ENCODE measurements at places on chromosomes 13 and 19. TPM values are rescaled to one million over a fixed set of nuclear protein-coding genes. Genes with fewer than 3 reads are reported as not detected.

DNA sequence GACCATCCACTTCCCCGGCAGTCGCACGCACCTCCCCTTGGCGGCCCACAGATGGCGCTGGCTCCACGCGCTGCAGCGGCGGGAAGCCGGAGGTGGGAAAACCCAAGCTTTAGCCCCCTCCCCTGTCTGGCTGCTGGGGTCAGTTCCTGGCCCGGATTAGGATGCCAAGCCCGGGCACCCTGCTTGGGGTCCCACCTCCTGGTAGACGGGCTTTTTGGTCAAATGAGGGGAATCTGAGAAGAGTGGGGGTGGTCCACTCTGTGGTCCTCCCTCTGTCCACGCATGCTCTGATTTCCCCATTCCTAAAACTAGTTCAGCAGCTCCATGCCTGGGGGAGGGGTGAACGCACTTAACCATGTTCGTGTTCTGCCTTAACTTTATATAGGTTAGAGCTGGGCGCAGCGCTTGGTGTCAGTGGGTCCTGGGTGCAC, 8.1 kb upstream of the ADGRE2 start:
- no peak overlapping the region for H3K4me3 ChIP-seq
- H3K36me3 ChIP-seq: no peaks in the 10 kb centered on the region
- H3K4me1 ChIP-seq: no peaks in the 10 kb centered on the region
- DNase-seq: peak; percentile 32

DNA sequence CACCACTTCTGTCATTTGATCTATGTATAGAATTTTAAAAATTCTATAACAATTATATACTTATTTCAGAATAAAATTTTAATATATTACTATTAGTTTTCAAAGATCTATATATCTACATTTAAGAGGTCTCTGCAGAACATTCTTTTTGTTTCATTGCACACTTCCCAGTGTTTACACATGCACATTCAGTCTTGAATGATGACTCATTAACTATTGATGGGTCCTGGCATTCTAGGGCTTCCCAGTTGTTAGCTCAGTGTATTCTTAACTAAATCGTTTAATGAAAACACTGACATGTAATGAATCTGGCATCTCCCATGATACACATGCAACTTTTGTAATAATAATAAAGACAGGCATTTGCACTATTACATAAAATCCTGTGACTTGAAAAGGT, 324.6 kb downstream of the KLF12 start:
- H3K4me3 ChIP-seq: no peak overlapping the region
- no peak overlapping the region for H3K27ac ChIP-seq
- no peaks in the 10 kb centered on the region for H3K27me3 ChIP-seq
- peaks cover 15% of the 10 kb centered on the region for H3K36me3 ChIP-seq
- no peaks in the 10 kb centered on the region for H3K4me1 ChIP-seq

DNA sequence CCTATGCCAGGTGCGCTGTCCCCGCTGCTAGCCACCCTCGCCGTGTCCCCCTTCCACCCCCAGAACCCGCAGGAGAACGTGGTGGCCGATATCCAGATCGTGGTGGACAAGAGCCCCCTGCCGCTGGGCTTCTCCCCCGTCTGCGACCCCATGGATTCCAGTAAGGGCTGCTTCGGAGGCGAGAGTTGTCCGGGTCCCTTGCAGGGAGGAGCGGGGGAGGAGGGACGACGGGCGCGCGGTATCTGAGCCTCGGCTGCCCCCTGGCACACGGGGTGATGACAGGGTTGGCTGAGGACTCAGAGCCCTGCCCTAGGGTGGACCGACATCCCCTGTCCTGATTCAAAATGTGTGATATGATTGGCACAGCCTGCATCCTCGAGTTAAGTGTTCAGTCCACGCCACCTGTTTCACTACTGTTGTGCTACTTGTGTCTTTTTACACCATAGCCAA, 653 bp downstream of the MVB12A start:
- H3K27me3 ChIP-seq: no peaks in the 10 kb centered on the region
- peaks cover 10% of the 10 kb centered on the region for H3K36me3 ChIP-seq
- peaks cover 10% of the 10 kb centered on the region for H3K4me1 ChIP-seq
- H3K27ac ChIP-seq: peak overlapping the region; percentile 81

DNA sequence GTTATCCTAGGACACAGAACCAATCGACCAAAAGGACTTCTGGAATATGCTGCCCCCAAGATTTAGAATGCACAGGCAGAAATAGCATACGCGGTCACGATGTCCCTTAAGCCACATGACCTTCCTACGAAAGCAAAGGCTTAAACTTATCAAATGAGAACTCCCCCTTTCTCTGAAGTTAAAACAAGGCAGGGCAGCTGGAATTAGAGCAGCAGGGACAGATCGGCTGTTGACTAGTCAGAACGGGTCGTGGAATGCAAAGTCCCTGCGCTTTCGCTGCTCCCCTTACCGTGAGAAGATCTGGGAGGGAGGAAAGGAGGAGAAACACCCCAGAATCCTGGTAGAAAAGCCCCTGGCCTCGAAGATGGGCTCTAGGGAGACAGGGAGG, 799 bp upstream of the USPL1 start:
- peak; percentile 76 for DNase-seq
- peak overlapping the region; percentile 100 for H3K27ac ChIP-seq
- peaks cover 5% of the 10 kb centered on the region for H3K36me3 ChIP-seq
- H3K27me3 ChIP-seq: no peaks in the 10 kb centered on the region

DNA sequence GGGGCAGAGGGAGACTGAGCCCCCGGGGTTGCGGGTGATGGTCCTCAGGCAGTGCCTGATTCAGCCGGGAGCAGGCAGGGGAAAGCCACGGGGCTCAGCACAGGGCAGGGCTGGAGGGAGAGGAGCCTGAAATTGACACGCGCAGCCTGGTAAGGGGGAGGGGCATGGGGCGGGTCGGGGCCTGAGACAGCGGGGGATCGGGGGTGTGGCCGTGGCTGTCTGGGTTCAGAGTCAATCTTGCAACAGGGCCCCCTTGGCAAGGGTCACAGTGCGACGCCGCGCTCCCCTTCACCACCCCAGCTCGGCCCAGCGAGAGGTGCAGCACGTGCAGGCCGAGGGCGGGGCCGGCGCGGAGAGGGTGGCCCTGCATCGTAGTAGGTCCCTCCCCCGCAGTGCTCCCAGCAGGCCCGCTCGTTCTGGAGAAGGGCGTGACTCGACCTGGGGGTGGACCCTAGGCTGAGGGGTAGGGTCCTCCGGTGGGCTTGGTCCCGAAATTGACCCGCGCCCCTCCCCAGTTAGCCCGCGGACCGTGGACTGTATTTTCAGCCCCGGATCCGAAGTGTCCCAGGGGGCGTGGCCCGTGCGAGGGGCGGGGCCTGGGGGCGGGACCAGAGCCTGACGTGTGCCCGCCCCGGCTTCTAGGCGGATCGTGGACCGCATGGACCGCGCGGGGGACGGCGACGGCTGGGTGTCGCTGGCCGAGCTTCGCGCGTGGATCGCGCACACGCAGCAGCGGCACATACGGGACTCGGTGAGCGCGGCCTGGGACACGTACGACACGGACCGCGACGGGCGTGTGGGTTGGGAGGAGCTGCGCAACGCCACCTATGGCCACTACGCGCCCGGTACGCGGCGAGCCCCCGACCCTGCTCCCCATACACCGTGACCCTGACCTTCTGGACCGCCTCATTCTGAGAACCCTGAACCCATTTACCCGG, 6.0 kb downstream of the RCN3 start:
- peaks cover 7% of the 10 kb centered on the region for H3K4me1 ChIP-seq
- H3K27me3 ChIP-seq: no peaks in the 10 kb centered on the region
- H3K36me3 ChIP-seq: peaks cover 14% of the 10 kb centered on the region
- peak overlapping the region; percentile 27 for H3K27ac ChIP-seq

DNA sequence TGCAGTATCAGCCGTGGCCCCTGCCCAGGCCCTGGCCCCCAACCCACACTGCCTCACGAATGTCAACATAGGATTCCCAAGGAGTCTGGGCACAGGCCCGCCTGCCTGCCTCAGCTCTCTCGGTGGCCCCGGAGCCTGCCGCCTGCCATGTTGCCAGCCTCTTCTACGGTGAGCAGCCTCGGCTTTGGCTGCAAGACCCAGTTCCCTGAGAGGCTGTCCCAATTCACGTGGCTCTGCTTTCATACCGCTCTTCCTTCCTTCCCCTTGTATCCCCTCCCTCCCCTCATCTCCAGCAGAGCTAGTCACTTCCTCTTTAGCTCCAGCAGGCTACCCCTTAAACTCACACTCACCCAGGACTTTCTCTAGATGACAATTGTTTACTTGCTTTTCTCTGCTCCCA, 42.7 kb downstream of the SERP2 start:
- H3K4me1 ChIP-seq: no peaks in the 10 kb centered on the region
- no peaks in the 10 kb centered on the region for H3K36me3 ChIP-seq
- no peak for DNase-seq
- H3K27ac ChIP-seq: no peak overlapping the region

GRCh38 chr13:70841240-70842061, 733.2 kb upstream of the KLHL1 start:
- H3K4me3 ChIP-seq: no peak overlapping the region
- no peaks in the 10 kb centered on the region for H3K4me1 ChIP-seq
- no peaks in the 10 kb centered on the region for H3K27me3 ChIP-seq

GRCh38 chr13:99601535-99601934, 100.3 kb downstream of the TM9SF2 start:
- no peak overlapping the region for H3K27ac ChIP-seq
- H3K36me3 ChIP-seq: no peaks in the 10 kb centered on the region
- no peaks in the 10 kb centered on the region for H3K27me3 ChIP-seq

DNA sequence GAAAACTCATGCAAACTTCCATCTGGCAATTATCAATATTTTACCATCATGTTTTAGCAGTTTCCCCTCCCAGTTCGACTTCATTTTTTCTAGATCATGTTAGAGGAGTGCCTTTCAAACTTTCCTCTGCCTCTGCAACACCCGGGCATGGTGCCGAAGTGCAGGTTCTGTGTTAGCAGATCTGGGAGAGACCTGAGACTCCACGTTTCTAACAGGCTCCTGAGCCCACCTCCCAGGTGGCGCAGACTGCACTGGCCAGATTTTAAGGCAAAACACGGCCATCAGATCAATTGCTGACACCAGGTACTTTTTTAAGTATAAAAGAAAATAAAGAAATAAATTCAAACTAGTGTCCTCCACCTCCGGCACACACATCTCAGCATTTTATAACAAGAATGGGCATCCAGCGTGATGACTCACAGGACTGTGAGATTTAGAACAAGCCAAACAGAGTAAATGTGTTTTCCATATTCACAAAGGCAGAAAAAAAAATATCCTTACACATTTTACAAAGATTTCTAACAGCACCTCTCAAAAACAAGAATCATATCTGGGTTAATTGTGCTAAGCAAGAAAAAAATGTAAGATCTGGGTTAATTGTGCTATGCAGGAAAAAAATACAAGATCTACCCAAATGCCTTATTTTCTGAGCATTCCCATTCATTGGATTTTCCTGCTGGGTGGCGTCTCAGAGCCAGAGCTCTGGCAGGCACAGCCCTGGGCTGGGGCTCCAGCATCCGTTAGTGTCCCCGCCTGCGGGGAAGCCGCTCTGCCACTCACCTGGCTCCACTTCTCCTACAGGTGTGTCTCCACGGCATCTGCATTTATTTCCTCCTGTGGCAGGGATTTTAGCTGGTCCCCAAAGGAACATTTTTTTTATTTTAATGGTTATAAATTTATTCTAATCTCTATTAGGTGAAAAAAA, 127.9 kb upstream of the SOX1 start:
- DNase-seq: no peak
- no peak overlapping the region for H3K4me3 ChIP-seq
- no peaks in the 10 kb centered on the region for H3K36me3 ChIP-seq
- H3K27me3 ChIP-seq: peaks cover 11% of the 10 kb centered on the region
- no peaks in the 10 kb centered on the region for H3K4me1 ChIP-seq

GRCh38 chr19:18731562-18732008, 48.1 kb downstream of the CRTC1 start:
- peaks cover 11% of the 10 kb centered on the region for H3K4me1 ChIP-seq
- H3K27ac ChIP-seq: no peak overlapping the region
- no peak for DNase-seq
- no peaks in the 10 kb centered on the region for H3K36me3 ChIP-seq

GRCh38 chr19:18135712-18136584, 17.0 kb upstream of the PIK3R2 start:
- H3K27me3 ChIP-seq: no peaks in the 10 kb centered on the region
- peaks cover 3% of the 10 kb centered on the region for H3K36me3 ChIP-seq
- H3K27ac ChIP-seq: no peak overlapping the region
- no peak for DNase-seq

GRCh38 chr19:5850743-5851293, 431 bp downstream of the FUT3 start:
- H3K27me3 ChIP-seq: no peaks in the 10 kb centered on the region
- H3K27ac ChIP-seq: no peak overlapping the region
- no peak for DNase-seq
- H3K4me3 ChIP-seq: no peak overlapping the region
- no peaks in the 10 kb centered on the region for H3K4me1 ChIP-seq

DNA sequence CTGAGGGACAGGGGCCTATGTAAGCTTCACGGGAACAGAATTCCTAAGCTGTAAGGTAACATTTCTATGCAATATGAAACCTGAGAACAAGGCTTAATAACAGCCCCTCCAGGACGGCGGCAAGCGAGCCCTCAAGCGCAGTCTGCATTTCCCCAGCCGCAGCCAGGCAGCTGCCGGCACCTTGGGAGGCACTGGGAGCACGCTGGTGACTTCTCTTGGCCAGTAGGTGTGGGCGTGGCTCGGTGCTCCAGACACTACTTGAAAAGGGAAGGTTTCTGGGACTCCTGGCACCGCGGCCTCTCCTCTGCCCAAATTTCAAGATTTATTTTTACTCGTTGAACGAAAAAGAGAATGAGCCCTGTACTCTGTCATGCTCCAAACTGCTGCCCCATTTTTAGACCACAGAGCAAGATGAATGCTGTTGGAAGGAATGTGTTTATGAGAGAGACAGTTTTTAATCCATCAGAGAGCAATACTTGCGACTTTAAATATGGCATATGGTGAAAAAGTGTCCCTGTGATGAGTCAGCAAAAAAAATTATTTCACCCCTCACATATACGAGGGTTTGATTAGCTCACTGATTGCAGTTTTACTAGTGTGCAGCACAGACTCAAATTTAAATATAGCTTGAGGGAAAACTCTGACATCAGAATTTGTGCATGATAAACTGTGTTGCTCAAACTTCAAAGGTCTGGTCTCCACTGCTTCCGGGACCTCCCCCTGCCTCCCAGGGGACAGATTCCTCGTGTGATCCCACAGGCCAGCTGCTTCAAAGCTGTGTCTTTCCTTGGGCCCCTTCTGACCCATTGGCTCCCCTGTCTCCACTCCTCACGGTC, 81.2 kb downstream of the COL4A2 start:
- peak overlapping the region; percentile 47 for H3K4me3 ChIP-seq
- H3K27ac ChIP-seq: peak overlapping the region; percentile 84
- H3K4me1 ChIP-seq: peaks cover 64% of the 10 kb centered on the region
- peaks cover 4% of the 10 kb centered on the region for H3K27me3 ChIP-seq

DNA sequence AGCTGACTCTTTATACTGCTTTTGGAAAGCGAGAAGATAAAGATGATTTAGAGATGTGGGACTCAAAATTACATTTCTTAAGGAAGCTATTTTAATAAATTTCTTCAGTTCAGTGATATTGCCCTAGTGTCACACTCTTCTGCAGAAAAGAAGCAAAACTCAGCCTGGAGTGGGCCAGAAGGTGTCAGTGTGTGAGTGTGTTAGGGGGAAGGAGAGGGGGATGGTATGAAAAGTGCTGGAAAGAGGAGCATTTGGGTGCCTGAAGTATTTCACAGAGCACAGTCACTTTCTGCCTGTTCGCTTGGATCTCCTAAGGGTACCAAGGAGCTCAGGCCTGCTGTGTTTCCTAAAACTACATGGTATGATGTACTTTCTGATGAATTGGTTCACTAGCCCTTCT, 84.5 kb upstream of the FRY start:
- H3K36me3 ChIP-seq: no peaks in the 10 kb centered on the region
- peaks cover 11% of the 10 kb centered on the region for H3K4me1 ChIP-seq
- H3K27me3 ChIP-seq: no peaks in the 10 kb centered on the region
- no peak overlapping the region for H3K4me3 ChIP-seq

The C19orf33 gene
- 19.5 TPM for total RNA-seq

The PEG3 gene
- total RNA-seq: 7.6 TPM

The PLPPR3 gene
- total RNA-seq: not detected

The IGFLR1 gene
- 4.8 TPM for total RNA-seq

The AKAP8 gene
- 22.6 TPM for total RNA-seq

Data from heart left ventricle (tissue), 16 donors.